ENCODE measurements at places on chromosomes 3 and 15.

DNA sequence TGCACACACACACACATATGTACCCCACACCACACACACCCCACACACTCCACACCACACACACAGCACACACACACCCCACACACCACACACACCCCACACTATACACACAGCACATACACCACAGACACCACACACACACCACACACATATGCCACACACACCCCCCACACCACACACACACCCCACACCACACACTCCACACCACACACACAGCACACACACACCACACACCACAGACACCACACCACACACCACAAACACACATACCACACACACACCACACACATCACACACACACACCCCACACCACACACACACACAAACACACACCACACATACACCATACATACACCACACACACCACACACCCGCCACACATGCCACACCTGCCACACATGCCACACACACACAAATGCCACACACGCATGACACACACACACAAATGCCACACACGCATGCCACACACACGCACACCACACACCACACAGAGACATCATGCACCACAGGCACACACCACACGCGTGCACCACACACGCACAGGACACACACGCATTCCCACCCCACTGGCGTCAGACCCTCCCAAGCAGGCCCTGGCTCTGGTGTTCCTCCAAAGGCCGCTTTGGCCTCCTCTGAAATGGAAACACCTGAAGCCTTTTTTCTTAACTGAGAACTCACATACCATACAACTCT lies 15.7 kb downstream of the CHST13 start:
- no peak for DNase-seq

- no peak for DNase-seq
Measured at GRCh38 chr3:147816752-147817151, 407.6 kb downstream of the ZIC1 start.

DNA sequence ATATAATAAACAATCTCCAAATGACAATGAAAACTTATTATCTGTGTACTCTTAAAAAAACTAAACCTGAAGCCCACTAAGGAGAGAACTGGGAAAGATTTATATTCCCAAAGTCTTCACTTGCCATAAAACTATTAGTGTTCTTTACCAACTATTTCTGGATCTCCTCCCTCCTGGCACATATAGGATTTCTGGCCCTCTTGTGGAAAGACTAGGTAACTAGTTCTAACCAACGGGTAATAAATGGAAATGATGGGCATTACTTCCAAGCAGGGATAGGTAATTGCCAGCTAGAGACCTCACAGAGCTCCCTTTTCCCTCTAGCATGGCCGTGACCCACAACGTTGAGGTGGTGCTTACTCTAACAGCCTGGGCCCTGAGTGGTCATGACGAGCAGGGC lies 110.1 kb downstream of the DNAH12 start:
- peak; percentile 6 for DNase-seq

DNA sequence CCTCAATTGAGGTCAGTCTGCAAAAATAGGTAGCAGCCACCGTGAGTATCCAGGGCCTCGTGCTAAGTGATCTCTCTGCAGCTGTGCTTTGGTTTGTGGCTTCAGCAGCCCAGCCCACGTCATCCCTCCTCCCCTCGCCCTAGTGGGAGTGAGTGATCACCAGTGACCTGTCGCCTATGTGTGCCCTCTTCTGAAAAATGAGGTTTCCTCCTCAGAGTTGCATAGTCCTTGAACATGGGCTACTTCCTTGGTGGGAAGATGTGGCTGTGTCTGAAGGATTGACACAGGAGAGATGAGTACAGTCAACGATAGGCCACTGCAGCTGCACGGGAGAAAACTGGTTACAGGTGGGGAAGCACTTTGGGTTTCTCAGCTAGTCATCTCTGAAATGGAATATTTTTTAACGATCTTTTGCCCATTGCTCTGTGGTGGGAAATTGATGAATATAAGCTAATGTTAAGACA lies 144.8 kb upstream of the BHLHE40 start:
- DNase-seq: peak; percentile 33

DNA sequence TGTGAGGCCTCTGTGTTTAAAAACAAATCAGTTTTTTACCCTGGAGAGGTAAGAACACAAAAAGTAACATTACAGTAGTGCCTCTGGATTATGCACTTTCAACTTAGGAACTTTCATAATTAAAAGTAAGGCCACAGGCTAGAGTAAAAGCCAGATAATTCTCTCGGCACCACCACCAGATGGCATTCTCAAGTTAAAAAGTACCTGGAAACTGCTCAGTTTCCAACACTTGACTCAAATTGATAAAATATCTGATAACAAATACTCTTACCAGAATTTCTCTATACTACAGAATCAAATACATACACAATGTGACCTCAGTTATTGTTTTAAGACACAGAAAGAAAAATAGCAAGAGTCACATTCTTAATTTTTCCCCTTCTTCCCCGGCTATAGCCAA lies 19.9 kb downstream of the SPICE1 start:
- DNase-seq: peak; percentile 70
